ENCODE measurements at places on chromosomes 4 and X. TPM values are rescaled to one million over a fixed set of nuclear protein-coding genes. Genes with fewer than 3 reads are reported as not detected.

The GPR50 gene
- not detected for total RNA-seq

The ARMCX6 gene
- total RNA-seq, result 44.4 TPM

The RNF175 gene
- total RNA-seq, result not detected

The KLHL4 gene
- total RNA-seq, result 16.1 TPM

The C1GALT1C1 gene
- total RNA-seq, result 14.3 TPM

The IGSF1 gene
- not detected for total RNA-seq

The UCP1 gene
- total RNA-seq, result 0.11 TPM

The NFXL1 gene
- 11.1 TPM for total RNA-seq

The ARSD gene
- 88.3 TPM for total RNA-seq

The SH3RF1 gene
- total RNA-seq, result 44.0 TPM

The FAM47A gene
- total RNA-seq, result not detected

The SMIM31 gene
- not detected for total RNA-seq

The ADH1C gene
- not detected for total RNA-seq

The ADH7 gene
- not detected for total RNA-seq

The BMP3 gene
- total RNA-seq, result not detected

The PDZD4 gene
- total RNA-seq, result not detected

The SPACA5 gene
- not detected for total RNA-seq

The WAS gene
- 0.39 TPM for total RNA-seq

The APBB2 gene
- 56.3 TPM for total RNA-seq

The ADH1A gene
- total RNA-seq, result not detected

The PPP1R2C gene
- total RNA-seq, result not detected

The NSG1 gene
- 102 TPM for total RNA-seq

The CXorf65 gene
- total RNA-seq, result not detected

The ARX gene
- total RNA-seq, result not detected

The ERAS gene
- total RNA-seq, result not detected

The FAM149A gene
- total RNA-seq, result 1.5 TPM

The IL3RA gene
- total RNA-seq, result not detected

The GPR34 gene
- not detected for total RNA-seq

The DRP2 gene
- total RNA-seq, result under 0.01 TPM

The ERCC6L gene
- 1.1 TPM for total RNA-seq

The RPS3A gene
- total RNA-seq, result 2,075 TPM

The GRPR gene
- total RNA-seq, result not detected

The CXXC4 gene
- 0.39 TPM for total RNA-seq

The RIPPLY1 gene
- total RNA-seq, result not detected

The IQSEC2 gene
- total RNA-seq, result 7.9 TPM

The TCEAL2 gene
- not detected for total RNA-seq

The TLL1 gene
- not detected for total RNA-seq

The CT45A2 gene
- not detected for total RNA-seq

The SPATA4 gene
- not detected for total RNA-seq

The STIM2 gene
- total RNA-seq, result 25.2 TPM

The IRS4 gene
- total RNA-seq, result not detected

The PWWP3B gene
- 5.1 TPM for total RNA-seq

The MFSD8 gene
- total RNA-seq, result 38.1 TPM

The MAGEE2 gene
- not detected for total RNA-seq

The SOWAHD gene
- not detected for total RNA-seq

The CXorf38 gene
- total RNA-seq, result 8.1 TPM

The NDST3 gene
- total RNA-seq, result 2.3 TPM

The MTTP gene
- not detected for total RNA-seq

The TAF7L gene
- total RNA-seq, result under 0.01 TPM

The SOX3 gene
- not detected for total RNA-seq

The ITM2A gene
- total RNA-seq, result 0.33 TPM

The HELT gene
- not detected for total RNA-seq

The ARMCX2 gene
- 75.6 TPM for total RNA-seq

The CHIC1 gene
- 8.6 TPM for total RNA-seq

The FAM47E gene
- 1.4 TPM for total RNA-seq

The GYG2 gene
- total RNA-seq, result 0.76 TPM

All from placental epithelial cell (primary cell).